CD4-positive, alpha-beta T cell treated with Interleukin-10 for 1 hour (primary cell): ENCODE measurements at places on chromosomes 16 and 17.
A peak's percentile ranks its signal among the peaks of the same experiment; 100 is the strongest.

GRCh38 chr17:57182621-57183020 lies 73.7 kb upstream of the MSI2 start:
- no peak for DNase-seq

DNA sequence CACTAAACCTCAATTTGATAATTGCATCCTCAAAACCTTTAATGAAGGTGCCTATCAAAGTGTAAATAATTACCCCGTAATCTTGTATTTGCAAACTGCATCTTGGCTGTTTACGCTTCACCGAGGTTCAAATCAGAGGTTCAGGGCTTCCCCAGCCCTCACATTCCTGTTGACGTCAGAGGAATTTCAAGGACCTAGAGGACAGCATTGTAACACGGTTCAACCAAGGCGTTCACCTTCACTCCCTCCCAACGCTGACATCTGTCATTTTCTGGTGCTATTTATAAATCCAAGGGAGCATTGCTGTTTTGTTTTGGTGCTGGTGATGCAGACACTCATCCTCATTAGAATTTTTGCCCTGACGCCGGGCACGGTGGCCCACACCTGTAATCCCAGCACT lies 691.6 kb upstream of the RBFOX1 start:
- DNase-seq: no peak

GRCh38 chr16:12286964-12287363 lies 310.4 kb downstream of the SNX29 start:
- no peak for DNase-seq

DNA sequence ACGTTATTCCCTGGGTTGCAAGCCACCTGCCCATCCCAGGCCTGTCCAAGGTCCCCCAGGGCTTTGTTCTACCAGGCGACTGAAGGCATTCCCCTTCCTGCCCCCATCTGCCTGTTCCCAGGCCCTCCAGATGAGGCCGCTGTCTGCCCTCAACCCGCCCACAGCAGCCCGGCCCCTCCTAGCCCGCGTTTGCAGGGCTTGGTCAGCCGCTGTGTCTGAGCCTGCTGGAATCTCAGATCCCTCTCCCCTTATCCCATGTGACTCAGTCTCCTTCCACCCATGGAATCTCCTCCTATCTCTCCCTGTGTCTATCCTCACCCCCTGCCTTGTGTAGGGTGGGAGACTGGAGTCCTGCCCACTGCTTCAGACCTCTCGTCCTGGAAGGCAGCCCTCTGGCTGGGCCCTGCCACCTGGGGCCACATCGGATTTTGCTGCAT lies 186.0 kb upstream of the TNRC6C start:
- peak; percentile 74 for DNase-seq

DNA sequence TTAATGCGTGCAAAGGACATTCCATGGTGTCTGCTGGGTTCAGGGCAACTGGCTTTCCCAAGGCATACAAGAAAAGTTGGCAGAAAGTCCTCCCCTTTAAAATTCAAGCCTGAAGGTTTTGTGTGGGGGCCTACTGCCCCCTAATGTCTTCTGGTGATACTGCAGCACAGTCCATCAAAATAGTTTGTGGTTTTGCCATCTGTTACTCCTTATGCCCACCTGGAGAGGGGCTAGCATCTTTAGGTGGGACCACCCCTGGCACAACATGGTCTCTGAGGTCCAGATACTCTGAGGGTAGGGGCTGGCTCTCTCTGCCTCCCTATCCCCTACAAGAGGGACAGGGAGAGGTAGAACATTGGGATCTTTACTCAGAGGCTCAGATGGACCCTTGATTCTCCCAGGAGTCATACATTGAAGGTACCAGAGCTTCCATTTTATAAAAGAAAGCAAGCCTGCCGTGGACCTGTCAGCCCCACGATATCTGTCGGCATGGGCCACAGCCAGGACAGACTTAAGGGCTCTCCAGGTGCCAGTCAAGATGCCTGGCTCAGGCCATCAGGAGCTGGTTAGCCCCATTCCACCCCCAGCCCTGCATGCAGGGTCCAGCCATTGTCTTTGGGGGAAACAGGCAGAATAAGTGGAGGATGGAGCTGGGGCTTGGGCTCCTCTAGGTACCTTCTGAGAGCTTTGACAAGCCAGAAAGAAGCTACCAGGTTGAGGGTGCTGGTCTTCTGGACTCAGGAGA lies 6.3 kb downstream of the ESRP2 start:
- DNase-seq: peak; percentile 66

DNA sequence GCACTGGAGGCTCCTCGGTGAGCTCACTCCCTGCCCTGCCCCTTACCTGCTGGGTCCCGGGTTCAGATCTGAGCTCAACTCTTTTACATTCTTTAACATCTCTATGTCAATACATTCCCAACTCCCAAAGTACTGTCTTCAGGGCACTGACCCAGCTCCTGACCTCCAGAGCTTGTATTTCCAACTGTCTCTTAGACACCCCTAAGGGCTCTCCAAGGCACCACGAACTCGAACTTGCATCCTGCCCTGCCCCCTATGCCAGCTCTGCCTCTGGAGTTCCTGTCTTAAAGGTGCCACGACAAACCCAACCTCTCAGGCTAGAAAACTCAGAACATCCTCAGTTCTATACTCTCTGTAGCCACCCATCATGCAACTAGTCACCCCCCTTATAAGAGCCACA lies 38.6 kb downstream of the IFT140 start:
- no peak for DNase-seq

- DNase-seq: no peak
These were observed 34.3 kb upstream of the PMFBP1 start for GRCh38 chr16:72206299-72206698.

GRCh38 chr16:28309811-28310311 lies 17.5 kb downstream of the SBK1 start:
- peak; percentile 89 for DNase-seq

GRCh38 chr16:11630046-11630767 lies 38.0 kb upstream of the SNN start:
- DNase-seq: no peak

DNA sequence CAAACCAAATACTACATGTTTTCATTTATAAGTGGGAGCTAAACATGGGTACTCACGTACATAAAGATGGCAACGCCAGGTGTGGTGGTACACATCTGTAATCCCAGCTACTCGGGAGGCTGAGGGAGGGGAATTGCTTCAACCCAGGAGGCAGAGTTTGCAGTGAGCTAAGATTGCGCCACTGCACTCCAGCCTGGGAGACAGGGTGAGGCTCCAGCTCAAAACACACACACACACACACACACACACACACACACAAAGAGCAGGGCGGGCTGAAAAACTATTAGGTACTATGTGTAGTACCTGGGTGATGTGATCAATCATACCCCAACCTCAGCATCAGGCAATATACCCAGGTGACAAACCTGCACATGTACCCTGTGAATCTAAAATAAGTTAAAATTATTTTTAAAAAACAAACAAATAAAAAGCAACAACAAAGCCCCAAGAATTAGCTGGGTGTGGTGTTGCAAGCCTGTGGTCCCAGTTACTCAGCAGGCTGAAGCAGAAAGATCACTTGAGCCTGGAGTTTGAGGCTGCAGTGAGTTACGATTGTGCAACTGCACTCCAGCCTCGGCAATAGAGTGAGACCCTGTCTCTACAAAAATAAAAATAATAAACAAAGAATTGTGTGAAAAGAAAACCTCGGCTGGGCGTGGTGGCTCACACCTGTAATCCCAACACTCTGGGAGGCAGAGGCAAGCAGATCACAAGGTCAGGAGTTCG lies 11.9 kb upstream of the FAAP100 start:
- no peak for DNase-seq

DNA sequence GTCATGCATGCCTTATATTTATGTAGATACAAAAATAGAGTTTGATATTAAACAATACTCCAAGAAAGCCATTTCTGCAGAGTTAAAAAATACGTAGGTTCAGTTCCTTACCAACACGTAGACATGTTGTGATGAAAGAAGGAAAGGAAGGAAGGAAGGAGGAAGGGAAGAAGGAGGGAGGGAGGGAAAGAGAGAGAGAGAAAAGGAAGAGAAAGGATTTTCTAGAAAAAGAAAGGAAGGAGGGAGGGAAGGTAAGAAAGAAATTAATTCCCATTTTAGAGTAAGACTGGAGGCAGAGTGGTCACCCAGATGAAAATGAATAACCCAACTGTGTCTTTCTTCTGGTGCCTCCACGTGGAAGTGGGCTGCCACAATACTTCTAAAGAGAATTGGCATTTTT lies 652.1 kb downstream of the WWOX start:
- no peak for DNase-seq

- no peak for DNase-seq
These were observed 10.6 kb upstream of the TMIGD1 start for GRCh38 chr17:30344283-30345088.

DNA sequence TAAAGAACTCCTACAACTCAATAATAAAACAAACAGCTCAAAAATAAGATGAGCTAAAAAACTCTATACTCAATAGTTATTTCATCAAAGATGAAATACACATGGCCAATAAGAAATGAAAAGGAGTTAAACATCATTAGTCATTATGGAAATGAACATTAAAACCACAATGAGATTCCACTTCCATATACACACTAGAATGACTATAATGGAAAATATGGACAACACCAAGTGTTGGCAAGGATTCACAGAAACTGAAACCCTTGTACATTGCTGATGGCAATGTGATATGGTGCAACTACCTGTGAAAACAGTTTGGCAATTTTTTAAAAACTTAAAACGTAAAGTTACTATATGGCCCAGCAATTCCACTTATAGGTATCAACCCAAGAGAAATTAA lies 91.4 kb downstream of the GRIN2A start:
- DNase-seq: no peak

DNA sequence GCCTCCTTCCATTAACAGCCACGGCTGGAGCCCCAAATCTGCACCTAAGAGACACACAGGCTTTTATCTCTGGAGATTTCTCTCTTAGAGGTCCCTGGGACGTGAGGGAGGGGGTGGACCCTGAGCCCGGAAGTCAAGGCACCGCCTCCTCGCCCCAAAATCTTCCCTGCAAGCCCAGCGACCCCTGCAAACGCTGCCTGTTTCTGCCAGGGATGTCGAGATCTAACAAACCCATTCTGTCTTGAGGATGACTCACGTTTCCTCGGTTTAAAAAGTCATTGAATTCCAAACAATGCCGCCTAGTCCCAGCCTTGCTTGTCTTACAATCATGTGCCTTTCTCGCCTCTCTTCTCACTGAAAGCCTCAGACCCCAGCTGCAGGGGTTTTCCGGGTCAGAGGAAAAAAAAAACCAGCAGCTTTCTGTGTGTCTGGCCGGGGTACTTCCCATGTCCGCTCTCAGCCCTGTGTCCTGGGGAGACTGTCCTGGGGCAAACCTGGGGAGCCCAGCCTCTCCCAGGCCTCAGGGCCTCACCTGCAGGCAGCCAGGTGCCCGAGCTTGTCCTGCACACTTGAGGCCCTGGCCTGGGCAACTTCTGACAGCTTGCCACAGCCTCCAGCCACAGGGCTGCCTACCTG lies 15.4 kb downstream of the ARL2BP start:
- peak; percentile 25 for DNase-seq

GRCh38 chr16:15976929-15977637 lies 27.7 kb downstream of the ABCC1 start:
- DNase-seq: no peak

- DNase-seq: no peak
These were observed 37.8 kb downstream of the GLG1 start for GRCh38 chr16:74568961-74569631.

- DNase-seq: no peak
These were observed 19.6 kb downstream of the OR1D5 start for GRCh38 chr17:3043737-3044365.

GRCh38 chr17:15265131-15265530 lies at the start of gene PMP22:
TSS of gene PMP22 (minus strand) at chr17:15265326. CDS start at chr17:15260727, 4,599 bp downstream.
- DNase-seq: no peak

DNA sequence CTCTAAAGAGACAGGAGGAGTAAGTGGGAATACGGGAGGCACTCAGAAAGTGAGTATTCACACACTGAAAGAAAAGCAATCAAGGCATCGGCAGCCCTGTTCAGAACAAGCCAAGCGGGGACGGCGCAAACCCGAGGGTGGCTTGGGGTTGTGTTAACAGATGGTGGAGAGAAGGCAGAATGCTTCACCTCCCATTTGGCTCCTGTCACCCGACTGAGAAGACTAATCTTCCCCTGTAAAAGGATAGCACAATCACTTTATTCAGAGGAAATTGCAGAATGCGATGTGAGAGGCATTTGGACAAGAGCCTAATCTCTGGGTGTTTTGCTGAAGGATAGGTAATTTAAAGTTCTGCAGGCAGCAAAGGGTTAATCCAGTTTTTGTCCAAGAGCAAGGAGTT lies 119.3 kb upstream of the WSCD1 start:
- DNase-seq: no peak

DNA sequence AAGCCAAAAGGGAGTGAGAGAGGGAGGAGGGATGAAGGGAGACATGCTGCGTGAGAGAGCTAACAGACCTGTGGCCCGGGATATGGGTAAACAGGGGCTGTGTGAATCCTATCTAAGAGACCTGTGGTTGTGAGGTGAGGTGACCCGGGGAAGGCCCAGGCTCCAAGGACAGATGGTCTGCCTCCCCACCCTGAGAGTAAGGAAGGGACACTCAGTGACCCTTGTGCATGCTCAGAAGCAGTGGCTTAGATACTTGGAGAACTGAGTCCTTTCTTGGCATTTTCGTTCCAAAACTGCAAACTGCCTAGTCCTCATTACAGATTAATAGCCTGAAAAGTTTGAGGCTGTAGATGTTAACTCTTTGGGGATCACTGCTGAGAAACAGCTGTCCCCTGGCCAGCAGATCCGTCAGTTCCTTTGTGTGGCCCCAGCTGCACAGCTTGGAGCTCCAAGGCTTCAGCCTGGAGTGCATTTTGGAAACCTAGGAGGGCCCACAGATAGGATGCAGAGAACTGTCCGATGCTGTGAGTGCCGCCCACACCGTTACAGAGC lies 121.6 kb downstream of the SMG6 start:
- DNase-seq: no peak

GRCh38 chr17:75571197-75571884 lies 16.3 kb upstream of the MYO15B start:
- peak; percentile 21 for DNase-seq

DNA sequence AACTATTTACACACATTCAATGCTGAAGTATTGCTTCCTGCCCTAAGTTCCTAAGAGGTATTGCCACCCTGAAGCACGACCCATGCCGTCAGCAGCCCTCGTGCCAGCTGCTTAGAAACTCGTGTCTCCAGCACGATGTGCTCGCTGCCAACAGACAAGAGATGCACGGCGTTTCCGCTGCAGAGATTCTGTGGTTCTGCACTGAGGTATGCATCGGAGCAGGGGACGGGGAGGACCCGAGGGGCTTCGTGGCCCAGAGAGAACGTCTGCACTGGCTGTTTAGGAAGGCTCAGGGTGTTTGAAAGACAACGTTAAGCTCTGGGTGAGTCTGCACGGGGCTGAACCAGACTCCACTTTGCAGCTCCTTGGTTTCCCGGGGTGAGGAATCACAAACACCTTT lies 82.7 kb upstream of the CREBBP start:
- peak; percentile 46 for DNase-seq

DNA sequence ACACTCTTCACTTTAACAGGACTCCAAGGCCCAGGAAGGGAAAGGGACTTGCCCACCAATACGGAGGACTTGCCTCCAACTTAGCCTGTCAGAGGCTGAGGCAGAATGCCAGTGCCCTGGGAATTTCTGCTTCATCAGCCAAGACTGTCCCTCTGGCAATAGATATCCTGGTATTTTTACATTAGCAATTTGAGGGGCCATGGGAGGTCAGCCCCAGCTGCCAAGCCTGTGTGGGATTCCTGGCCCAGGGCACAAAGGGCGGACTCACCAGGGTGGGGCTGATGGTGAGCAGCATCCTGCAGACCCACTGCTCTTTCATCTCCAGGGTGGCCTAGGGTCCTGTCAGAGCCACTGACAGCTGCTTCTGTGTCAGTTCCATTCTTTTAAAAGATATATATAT lies 78.3 kb upstream of the CIBAR2 start:
- no peak for DNase-seq
